Mucosa of gallbladder (tissue), 1 donor: ENCODE measurements at places on chromosomes 7 and 10. TPM values are rescaled to one million over a fixed set of nuclear protein-coding genes. Genes with fewer than 3 reads are reported as not detected.

The DCLRE1C gene
- 12.0 TPM for total RNA-seq

The TAS2R4 gene
- total RNA-seq: 1.0 TPM

The UNCX gene
- not detected for total RNA-seq

The ZSCAN21 gene
- total RNA-seq: 12.7 TPM

GRCh38 chr7:7798510-7798909, 80.1 kb upstream of the RPA3 start:
- DNase-seq: no peak

- DNase-seq: no peak
Observed at GRCh38 chr10:61943674-61944378, 42.3 kb downstream of the ARID5B start.

DNA sequence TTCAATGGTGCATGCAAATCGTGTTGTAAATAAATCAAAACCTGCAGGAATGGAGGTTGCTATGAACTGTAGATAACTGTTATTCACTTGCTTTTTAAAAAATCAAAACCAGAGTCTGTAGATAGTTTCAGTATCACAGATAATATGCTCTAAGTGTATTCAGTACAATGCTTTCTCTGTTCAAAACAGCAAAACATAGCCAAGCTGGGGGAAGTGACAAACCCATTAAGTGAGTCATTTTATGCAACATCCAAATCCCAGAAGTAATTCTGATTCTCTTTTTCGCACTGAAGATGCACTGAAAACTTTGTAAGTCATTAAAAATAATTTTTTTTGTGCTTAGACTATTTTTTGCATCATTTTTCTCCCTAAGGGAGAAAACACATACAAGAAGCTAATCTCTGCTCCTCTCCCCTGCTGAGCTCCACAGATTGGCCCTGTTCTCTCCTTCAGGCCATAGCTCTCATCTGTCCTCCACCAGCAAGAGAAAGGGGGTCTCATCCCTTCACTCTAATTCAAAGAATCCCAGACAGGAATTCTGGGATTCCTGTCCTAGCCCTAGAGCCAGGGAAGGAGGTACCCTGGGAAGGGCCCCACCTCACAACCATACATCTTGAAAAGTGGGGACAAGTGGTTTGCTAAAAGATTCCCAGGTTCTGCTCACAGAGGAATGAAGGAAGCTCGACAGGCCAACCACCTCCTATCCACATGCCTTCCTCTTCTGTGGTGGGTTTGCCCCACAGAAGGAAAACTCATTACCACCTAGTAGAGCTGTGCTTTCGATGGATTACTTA, 4.9 kb downstream of the PRTFDC1 start:
- no peak for DNase-seq

GRCh38 chr10:58104351-58104751, 163.3 kb downstream of the IPMK start:
- no peak for DNase-seq

DNA sequence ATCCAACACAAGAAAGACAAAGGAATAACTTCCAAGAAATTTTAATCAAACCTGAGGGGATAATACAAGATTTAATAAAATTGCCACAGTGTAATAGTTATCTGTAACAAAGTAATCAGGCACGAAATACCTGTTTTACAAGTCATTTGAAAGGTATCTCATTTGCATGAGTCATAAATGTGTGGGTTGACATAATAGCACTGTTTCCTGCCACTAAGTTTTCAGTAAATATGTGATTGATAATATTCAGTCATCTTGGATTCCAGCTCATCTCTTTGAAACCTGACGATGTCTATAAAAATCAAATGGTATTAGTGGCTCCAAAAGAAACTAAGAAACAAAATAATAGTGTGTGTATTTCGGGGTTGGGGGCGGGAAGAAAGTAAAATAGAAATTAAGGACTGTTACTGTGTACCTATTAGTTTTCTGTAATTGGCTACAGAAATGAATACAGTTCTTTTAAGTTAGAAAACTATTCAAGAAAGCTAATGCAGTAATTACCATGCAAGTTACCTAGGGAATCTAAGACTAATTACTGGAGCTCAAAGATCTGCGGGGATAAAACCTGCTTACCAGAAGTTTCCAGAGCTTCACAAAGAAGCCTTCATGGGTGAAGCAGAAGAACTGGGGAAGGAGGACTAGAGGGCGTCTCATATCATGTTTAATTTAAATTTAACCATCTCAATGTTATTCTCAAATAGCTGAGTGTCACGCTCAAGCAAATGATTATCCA, 100.7 kb downstream of the ST8SIA6 start:
- no peak for DNase-seq

DNA sequence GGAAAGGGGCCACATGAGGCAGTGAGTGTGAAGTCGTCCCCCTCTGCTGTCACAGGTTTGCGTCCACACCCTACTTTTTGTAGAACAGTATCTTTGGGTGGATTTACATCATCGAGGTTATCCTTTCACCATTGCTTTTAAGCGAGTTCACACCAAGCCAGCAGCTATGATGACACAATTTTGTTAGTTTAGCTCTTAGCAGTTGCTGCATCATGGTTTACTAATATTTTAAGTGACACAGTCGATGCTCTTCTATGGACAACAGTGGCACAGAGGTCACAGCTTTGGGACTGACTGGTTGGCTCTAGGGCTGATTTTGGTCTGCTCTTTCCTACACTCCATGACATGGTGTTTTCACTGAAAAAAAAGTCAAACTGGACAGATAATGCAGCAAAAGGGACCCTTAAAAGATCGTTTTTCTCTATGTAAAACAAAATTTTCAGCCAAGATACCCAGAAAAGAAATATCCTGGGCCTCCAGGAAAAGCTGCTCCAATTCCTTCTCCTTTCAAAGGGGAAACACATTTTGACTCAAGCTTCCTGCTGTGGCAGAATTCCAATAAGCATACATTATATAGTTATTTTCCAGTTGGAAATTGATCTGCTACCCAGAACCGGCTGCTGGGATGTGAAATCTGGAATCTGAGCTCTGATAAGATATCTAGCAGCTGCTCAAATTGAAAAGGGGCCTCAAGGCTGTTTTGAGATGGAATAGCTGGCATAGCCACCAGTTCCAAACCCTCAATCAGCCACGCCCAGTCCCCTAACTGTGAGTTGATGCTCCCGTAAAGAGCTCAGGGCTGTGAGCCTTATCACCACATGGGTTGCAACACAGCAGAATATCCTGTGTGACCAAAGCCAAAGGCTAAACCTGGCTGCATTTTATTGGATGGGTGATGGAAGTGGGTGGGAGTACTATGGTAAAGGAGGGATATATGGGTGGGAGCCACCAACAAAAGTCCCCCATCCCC, 114.2 kb downstream of the SMURF1 start:
- no peak for DNase-seq

- DNase-seq: no peak
Observed at GRCh38 chr10:30345611-30346010, 3.5 kb downstream of the MTPAP start.

GRCh38 chr7:41134300-41135255, 568.3 kb downstream of the INHBA start:
- no peak for DNase-seq
